ENCODE measurements at places on chromosomes 5 and 9.

DNA sequence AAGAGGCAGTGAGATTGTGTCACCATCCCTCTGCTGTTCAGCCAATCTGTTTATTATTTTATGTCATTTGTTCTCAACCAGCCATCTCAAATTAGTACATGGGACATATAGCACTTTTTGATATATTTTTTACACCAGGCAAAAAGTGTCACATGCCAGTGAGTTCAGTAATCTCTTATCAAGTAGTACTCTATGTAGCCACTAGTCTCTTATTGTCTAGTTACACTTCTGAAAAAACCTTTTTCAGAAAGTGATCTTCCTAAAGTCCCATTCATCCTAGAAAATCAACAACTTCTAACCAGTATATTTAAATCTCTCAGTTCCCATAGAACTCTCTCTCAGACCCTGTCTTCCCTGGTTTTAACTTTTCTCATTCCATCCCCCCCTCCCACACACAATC lies 321.6 kb downstream of the FBXL17 start:
- no peak for DNase-seq

DNA sequence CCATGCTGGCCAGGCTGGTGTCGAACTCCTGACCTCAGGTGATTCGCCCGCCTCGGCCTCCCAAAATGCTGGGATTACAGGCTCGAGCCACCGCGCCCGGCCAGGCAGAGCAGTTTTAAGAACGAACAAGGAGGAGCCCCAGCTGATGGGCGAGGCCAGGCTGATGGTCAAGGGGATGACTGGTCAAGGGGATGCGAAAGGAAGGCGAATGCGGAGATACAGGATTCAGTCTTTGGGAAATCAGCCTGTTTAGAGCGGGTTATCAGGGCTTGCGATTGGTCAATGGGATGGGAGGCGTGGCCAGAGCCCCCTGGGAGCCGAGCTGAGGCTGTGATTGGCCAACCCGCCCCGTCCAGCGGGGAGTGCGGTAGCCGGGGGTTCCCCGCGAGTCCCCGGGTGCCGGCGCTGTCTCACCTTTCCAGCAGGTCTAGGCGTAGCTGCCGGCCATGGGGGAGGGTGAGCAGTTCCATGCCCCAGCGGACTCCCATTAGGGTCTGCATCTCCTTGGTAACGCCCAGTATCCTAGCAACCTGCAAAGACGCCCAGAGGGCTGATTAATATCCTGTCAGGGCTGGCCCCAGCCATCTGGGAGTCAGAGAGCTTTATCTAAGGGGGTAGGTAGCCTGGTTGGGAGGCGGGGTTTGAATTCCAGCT lies 7.5 kb upstream of the TOR2A start:
- no peak for DNase-seq

GRCh38 chr5:95969055-95969454 lies 7.4 kb upstream of the ELL2 start:
- no peak for DNase-seq

GRCh38 chr5:98258939-98259338 lies 514.5 kb upstream of the RGMB start:
- no peak for DNase-seq

DNA sequence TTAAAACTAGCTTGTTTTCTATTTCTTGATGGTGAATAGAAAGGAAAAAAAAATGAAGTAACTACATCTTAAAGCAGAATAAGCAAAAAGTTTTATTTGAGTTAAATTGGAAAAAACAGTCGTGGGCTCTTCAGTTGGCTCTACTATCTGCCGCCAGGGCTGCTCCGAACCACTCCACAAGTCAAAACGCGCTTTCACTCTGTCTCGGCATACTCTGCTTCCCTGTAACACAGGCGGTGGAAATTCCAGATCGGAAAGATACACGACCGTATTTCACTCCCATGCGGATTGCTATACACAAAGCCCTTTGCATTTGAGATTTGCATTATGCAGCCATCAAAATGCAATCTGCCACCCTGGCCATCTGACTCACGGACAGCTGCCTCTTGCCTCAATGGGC lies 505.6 kb downstream of the IRX1 start:
- no peak for DNase-seq

DNA sequence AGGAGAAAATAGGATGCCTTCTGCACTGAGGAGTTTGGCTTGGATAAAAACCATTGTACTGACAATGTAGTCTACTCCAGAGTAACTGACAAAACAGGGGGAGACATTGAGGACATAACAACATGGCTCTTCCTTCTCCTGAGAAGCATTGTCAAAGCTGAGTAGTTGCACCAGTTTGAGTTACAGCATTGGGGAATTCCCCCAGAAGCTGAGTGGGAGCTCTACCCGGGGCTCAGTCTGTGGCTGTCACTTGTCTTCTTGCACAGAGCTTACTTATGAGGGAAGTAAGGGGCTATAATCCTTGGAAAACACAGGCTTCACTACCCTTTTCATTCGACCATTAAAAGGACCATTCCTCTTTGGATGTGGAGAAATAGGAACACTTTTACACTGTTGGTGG lies 21.2 kb downstream of the HSPB3 start:
- DNase-seq, result peak; percentile 80

- DNase-seq, result no peak
Observed at GRCh38 chr9:124284237-124284831, 26.6 kb downstream of the NEK6 start.

DNA sequence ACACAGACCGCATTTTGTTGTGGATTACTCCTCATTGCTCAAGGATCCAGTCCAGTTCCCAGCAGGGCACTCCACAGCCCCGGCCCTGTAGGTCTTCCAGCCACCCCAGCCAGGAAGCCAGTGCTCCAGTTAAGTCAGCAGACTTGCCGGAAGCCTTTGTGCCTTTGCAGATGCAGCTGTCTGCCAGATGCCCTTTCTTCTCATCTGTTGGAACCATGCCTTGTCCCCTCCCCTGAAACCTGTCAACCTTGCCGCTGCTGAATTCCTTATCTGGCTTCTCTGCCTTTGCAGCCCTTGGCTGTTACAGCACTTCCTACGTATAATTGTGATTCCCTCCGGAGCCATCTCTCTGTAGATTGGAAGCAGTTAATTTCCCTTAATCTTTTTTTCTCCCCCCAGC lies 28.4 kb downstream of the PSAT1 start:
- DNase-seq, result no peak

DNA sequence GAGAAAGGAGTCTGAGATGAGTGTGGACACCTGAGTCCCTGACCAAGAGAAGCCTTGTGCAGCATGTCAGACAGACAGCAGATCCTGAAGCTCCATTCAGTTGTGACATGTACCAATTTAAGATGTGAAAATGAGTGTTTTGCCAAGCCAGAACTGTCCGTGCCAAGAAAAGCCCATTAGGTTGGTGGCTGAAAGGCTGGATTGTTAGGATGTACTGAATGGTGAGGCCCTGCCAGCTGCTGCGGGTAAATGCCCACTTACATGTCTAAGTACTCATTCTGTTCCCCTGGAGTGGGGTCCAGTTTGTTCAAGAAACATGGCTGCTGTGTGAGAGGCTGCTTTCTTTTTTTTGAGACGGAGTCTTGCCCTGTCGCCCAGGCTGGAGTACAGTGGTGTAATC lies 14.6 kb downstream of the DAPK1 start:
- DNase-seq, result no peak

DNA sequence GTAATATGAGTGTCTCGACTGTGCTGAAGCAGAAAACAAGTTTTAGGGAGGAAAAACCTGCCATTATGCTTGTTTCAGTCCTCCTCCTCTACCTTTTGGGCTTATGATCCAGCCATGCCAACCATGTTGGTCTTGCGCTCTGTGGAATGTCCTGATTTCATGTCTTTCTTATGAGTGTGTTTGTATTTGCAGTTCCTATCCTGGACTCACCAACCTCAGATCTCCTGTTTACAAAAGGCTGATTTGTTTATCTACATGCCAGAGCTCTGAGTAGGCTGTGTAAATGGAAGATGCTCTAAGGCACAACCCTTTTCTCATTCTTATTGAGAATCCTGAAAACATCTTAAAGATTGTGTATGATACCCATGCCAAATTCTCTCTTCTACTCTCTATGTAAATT lies 138.6 kb downstream of the ARHGEF28 start:
- DNase-seq, result no peak

GRCh38 chr5:10090074-10090473 lies 159.6 kb downstream of the ATPSCKMT start:
- DNase-seq, result no peak

DNA sequence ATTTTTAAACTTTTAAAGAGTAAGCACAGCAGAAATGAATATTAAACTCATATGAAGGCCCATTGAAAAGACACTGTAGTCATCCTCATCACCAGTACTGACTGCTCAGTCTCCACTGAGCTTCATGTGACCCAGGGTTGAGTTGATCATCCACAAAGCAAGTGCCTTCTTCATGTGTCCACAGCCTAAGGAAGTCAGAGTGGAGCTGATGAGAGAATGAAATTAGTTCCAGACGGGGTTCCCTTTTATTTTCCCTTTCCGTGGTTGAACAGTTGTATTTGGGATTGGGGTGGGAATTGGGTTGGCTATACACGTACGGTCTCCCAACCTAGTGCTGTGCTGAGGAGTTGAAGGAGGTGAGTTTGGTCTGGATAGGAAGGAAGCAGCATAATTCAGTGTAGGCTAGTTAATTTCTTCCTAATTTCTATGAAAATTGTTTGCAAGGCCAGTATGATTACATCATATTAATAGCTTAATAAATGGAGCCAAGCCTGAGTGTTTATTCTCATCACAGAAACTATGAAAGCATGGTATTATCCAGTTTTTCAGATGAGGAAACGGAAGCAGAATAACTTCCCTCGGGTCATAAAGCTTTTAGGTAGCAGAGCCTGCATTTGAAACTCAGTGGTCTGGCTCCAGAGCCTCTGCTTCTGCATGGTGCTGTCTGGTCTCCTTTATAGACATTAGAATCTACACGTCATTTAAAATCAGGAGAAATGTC lies 103.9 kb upstream of the DMRT1 start:
- DNase-seq, result no peak

DNA sequence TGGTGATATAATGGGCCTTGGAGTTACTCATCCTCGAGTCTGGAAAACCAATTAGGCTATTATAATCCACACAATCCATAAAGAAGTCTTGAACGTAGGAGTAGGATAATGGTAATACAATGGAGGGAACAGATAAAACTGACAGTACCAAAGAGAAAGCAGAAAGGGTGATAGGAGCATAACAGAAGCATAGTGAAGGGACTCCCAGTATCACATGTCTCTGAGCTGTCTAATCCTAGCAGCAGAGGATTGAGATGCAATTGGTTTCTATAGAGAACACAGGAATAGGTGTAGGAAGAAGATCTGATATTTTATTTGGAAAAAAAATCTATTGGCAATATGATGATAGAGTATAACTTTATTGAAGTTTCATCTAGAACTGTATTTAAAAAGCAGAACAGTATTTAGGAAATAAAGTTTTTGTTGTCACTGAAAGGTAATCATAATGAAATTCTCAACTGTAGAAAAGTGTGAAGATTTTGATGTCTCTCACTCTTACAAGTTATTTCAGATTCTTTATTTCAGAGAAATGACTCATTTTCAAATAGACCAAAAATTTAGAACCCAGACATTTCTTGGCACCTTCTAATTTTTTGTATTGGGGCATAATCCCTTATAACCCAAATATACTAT lies 25.4 kb downstream of the SRFBP1 start:
- no peak for DNase-seq

GRCh38 chr5:126334760-126335159 lies 88.4 kb upstream of the GRAMD2B start:
- DNase-seq, result no peak

GRCh38 chr9:107738789-107739188 lies 249.2 kb upstream of the KLF4 start:
- DNase-seq, result peak; percentile 27

GRCh38 chr9:21244836-21245235 lies 5.0 kb upstream of the IFNA14 start:
- peak; percentile 8 for DNase-seq

DNA sequence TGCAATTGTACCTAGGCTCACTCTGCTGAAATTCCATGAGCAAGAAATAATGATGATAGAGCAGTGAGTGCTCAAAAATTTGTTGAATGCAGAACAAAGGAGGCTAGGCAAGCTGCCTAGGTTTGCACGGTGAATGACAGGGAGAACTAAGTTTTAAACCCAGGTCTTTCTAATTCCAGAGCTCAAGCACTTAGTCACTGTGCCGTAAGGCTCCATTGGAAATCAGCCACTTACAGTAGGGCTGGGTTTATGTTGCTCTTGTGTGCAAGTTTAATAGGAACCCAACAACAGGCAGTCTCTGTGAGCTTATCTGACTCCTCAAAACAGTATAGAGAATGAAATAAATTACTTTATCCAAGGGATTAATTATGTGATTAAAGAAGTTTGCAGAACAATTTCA lies 147.0 kb downstream of the CSNK1G3 start:
- no peak for DNase-seq

All from inflammatory macrophage (primary cell).